Non-pigmented ciliary epithelial cell (primary cell): ENCODE measurements at places on chromosomes 7 and 10.

GRCh38 chr10:81177651-81178244 lies 640.0 kb downstream of the SH2D4B start:
- DNase-seq: no peak

DNA sequence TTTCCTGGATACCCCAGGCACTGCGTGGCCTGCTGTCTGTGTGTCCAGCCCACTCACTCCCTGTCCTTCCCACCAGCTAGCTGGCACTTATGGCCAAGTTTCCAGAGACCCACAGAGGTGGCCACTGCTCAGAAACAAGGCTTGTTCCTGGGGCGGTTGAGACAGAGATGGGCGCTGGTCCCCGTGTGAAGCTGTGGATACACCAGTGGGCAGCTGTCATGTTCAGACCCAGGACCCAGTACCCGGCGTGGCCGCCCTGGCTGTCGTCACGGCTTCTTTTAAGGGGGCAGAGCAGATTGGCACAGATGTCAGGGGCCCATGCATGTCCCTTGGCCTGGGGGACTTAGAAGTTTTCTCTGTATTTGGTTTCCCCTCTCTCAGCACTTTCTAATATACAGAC lies 36.3 kb downstream of the FOXL3 start:
- DNase-seq: no peak

DNA sequence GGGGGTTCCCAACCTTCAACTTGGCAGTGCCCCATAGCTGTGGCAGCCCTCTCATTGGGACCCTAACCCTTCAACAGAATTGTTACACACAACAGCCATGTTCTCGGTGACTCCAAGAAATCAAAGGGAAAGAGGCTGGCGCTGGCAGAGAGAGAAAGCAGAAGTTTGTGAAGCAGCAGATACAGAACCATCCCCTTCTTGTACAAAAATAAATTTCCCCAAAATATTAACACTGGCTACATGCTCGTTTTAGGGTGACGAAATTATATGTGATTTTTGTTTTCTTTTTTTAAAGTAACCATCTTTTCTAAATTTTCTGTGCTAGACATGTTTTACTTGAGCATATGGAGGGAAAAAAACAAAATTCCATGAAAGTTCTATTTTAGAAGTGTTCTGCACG lies 45.2 kb upstream of the SAMD8 start:
- no peak for DNase-seq

DNA sequence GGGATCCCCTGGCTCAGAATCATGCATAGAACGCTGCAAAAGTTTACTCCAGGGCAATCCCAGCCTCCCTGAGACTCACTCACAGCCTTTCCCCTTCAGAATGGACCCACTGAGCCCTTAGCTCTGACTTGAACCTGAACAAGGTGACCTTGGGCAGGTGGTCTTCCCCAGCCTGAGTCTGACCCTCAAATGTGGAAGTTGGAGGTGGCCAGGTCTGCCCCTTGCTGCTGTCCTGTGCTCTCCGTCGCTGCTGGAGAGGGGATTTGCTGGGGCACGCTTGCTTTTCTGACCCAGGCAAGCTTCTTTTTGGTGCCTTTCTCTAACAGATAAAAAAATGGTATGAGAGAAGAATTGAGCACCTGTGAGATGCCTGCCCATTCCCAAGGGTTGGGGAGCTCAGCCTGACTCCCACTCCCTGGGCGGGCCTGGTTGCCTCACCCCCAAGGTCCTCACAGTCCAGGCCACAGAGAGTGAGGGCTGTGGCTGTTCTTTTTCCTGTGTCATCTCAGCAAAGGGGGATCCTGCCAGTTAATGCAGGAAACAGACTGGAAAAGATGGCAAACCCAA lies 46.6 kb upstream of the IGFBP3 start:
- DNase-seq: no peak

DNA sequence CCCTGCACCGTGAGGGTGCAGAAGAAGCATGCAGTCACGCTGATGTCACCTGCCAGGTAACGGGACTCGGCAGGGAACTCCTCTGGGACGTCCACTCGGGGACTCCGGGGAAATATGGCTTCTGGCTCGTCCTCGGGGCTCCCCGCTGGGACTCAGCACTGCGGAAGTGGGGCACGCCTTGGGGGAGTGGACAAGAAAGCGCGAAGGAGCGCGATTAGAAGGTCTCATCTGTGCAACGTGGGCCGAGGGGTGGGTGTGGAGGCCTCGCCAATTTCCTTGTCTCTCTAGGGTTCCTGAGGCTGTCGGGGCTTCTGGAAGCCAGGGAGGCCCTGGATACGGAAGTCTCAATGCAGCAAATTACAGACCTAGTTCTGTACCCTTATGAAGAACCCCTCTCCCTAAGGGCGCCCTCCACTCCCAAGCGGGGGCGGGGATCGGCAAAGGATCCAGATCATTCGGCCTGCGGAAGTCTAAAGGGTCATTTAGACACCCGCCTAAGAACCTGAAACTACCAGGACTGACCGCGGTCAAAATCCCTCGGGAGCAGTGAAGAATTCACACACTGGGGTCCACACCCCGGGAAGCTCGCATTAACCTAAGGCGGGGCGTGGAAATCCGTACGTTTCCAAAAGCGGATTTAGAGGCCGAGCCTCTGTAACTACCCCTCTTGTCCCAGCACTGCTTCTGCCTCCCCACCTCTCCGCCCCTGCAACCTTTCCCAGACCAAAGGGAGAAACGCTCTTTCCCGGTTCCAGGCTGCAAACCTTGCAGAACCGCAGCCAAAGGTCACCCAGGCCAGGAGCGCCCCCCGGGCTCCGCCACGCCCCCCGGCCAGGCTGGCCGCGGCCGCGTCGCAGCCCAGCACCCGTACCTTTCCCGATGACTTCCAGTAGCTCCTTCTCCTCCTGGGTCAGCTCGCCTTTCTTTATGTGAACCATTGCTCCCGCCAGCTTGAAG lies 640 bp downstream of the ANKMY2 start:
- DNase-seq: no peak

- DNase-seq: no peak
Observed at GRCh38 chr7:118182593-118183427, 1.2 kb upstream of the LSM8 start.

DNA sequence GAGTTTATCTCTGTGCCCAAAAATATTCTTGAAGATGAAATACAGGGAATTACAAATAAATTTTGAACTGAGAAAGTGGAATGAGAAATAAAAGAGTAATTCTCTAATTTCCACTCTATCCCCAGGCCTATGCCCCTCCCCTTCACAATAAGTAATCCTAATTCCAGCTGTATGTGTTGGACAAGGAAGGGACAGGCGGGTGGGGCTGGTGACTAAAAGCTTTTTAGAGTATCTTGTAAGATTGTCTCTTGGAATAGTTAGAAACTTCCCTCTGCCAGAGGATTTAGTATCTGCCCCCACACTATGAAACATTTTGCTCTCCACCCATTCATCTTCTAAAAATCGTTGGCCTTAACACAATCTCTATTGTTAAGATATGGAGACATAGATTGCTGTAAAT lies 199.2 kb downstream of the MBL2 start:
- DNase-seq: no peak

- no peak for DNase-seq
Observed at GRCh38 chr7:131829947-131830558, 273.6 kb upstream of the PODXL start.

GRCh38 chr10:114151486-114151885 lies 22.5 kb downstream of the CCDC186 start:
- peak; percentile 76 for DNase-seq

GRCh38 chr7:47978790-47979144 lies 648 bp downstream of the HUS1 start:
- DNase-seq: no peak

- DNase-seq: no peak
Observed at GRCh38 chr10:77121829-77122228, 515.8 kb downstream of the KCNMA1 start.

DNA sequence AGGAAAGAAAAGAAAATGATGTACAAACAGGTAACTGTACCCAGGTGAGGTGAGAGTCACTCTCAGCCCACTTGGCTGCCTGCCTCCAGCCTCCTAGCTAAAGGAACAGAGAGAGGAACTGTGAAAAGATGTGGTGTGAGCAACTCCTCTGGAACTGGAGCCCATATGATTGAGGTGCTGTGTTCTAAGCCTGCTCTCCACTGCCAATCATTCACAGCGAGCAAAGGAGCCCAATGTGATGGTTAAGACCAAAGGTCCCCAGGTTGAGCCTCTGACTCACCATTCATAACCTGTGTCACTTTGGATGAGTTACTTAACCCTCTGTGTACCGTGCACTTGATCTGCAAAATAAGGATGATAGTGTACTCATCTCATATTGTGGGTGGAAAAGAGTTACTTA lies 868.1 kb upstream of the AUTS2 start:
- no peak for DNase-seq

DNA sequence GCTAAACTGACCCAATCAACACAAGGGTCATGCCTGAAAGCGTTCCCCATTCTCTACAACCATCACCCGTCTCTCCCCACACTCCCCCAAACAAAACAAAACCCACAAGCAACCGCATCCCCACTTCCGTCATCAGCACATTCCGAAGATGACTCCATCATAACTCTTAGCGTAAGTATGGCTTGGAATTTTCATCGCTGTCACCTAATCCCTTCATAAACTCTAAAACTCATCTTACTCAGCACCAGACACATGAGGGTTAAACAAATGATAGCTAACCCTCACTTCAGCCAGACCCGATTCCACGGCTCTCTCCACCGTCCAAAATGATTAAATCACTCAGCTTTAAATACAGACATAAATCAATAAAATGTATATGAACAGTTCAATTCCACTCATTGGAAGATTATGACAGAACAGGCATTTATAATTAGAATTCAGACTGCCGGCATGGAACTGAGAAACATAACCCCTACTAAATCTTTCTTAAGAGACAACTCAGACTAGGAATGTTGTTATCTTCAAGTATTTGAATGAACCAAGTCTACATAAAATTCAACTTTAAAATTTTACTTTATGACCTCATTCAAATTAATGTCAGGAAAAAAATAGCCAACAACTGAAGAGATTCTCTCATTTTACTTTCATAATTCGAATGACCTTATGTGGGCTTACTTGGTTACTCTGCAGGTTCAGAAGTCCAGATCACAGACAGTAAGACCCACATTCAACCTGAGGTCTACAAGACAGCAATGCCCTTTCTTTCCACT lies 215.9 kb downstream of the PARD3 start:
- no peak for DNase-seq

- no peak for DNase-seq
Observed at GRCh38 chr7:325811-326210, 35.8 kb downstream of the FOXL3 start.

DNA sequence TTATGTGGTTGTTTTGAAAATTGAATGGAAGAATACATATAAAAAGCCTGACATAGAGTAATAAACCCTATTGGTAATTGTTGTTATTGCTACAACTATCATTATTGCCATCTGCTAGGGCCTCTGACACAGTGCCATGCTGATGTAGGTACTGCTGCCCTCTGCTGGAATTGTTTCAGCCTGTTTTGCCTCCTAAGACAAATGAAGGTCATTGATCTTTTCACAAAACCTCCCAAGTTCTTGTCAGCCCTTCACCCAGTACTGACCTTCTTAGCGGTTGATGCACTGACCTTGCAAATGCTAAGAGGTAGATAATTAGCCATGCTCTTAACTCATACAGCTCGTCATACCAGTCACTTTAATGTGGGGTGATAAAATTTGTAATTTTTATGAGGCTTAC lies 975.2 kb downstream of the SORCS1 start:
- no peak for DNase-seq

DNA sequence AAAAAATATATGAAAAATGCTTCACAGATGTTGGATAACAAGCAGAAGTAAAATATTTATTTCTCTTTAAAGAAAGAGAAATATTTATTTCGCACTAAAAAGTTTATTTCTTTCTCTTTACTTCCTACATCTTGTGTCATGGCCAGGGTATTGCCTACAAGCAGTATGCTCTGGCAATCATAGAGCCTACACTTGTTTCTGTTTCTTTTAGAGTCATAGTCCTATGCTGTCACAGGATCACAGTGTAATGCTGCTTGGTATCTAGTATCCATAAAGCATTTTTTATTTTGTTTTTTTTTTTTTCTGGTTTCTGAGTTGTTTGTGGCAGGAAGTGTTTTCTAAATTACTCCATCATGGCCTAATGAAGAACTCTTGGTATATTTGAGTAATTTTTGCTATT lies 116.0 kb downstream of the ATRNL1 start:
- no peak for DNase-seq

DNA sequence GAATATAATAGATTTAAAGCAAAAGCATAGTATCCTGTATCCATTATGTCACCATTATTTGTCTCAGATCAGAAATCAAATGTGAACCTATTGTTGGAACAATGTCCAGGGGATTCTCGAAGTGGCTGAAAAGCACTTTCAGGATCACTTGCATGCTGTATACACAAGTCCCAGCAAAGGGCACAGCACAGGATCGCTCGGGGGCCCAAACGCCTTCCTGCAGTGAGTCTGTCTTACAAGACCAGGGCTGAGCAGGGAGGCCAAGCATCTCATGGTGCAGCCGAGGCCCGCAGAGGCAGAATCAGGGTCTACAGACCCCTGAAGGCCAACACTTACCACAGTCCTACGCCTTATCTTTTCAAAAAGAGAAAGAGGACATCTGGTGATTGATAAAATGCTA lies 92.3 kb downstream of the TNS3 start:
- no peak for DNase-seq

- no peak for DNase-seq
Observed at GRCh38 chr7:83201355-83201754, 38.7 kb upstream of the PCLO start.

DNA sequence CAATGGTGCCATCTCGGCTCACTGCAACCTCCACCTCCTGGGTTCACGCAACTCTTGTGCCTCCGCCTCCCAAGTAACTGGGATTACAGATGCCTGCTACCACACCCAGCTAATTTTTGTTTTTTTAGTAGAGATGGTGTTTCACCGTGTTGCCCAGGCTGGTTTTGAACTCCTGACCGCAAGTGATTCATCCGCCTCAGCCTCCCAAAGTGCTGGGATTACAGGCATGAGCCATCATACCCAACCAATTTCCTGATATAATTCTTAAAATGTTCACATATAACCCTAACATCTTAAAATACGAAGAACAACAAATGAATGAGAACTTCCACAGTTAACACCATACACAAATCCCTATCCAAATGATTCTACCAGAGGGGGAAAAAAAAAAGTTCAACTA lies 31.2 kb downstream of the BAIAP2L1 start:
- DNase-seq: no peak
